GDM1 (cell line): ENCODE measurements at places on chromosomes 6 and 20.

GRCh38 chr6:108250240-108250866 lies 10.5 kb downstream of the SNX3 start:
- no peak for DNase-seq

- no peak for DNase-seq
Observed at GRCh38 chr20:4457566-4458543, 263.9 kb upstream of the PRND start.

GRCh38 chr20:19012676-19013075 lies 199.1 kb downstream of the SCP2D1 start:
- no peak for DNase-seq

DNA sequence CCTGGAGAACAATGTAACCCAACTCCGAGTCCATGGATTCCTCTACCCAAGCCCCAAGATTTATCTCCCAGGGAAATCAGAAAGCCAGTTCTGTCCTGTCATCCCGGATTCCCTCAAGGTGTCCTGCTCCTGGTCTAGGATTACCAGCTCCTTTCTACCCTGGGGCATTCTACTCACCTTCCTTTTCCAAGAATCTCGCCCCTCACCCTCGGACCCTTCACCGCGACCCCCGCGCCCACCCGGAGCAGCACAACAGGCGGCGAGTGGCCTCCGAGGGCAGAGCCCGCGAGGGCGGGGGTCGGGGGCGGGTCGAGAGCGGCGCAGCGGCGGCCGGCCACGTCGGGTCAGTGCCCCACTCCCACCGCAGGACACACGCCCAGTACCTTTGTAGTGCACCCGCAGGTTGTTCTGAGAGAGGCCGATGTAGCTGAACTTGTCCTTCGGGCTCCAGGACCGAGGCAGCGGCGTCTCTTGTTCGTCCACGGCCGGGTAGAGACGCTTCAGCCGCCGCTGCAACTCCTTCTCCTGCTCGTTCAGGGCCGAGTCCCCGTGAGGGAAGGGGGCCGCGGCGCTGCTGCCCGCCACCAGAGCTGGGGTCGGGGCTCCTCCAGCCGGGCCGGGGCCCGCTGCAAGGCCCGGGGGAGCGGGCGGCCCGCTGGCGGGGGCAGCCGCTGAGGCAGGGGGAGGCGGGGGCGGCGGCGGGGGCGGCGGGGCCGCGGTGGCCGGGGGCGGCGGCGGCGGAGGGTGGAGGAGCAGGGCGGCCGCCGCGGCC lies 897 bp downstream of the RANBP9 start:
- DNase-seq: no peak

DNA sequence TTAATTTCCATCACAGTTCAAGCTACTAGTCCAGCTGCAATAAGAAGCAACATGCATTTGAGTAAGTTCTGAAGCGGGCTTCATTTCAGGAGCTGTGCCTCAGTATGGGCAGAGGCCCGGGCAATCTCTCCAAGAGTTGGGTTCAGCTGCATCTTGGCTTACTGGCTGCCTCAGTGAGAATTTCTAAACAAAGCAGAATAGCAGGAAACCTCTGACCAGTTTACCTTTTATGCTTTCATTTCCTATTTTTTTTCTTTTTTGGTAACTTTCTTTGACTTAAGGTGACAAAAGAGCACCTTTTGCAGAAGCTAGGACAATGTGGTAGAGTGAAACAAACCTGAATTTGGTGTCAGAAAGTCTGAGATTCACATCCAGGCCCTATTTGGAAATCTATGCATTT lies 51.0 kb upstream of the FBXO30 start:
- DNase-seq: no peak

DNA sequence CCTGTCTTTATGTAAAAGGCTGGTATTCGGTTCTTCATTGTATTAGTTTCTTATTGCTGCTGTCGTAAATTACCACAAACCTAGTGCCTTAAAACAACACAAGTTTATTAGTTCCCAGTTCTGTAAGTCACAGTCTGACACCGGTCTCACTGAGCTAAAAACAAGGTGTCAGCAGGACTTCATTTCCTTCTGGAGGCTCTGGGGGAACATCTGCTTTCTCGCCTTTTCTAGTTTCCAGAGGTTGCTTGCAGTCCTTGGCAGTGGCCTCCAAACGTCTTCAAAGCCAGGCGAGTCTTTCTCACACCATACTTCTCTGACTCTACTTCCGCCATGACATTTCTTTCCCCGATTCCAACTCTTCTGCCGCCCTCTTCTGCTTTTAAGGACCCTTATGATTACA lies 43.0 kb upstream of the ZFAND3 start:
- DNase-seq: no peak

GRCh38 chr6:84773431-84774156 lies 9.2 kb upstream of the TBX18 start:
- DNase-seq: no peak

DNA sequence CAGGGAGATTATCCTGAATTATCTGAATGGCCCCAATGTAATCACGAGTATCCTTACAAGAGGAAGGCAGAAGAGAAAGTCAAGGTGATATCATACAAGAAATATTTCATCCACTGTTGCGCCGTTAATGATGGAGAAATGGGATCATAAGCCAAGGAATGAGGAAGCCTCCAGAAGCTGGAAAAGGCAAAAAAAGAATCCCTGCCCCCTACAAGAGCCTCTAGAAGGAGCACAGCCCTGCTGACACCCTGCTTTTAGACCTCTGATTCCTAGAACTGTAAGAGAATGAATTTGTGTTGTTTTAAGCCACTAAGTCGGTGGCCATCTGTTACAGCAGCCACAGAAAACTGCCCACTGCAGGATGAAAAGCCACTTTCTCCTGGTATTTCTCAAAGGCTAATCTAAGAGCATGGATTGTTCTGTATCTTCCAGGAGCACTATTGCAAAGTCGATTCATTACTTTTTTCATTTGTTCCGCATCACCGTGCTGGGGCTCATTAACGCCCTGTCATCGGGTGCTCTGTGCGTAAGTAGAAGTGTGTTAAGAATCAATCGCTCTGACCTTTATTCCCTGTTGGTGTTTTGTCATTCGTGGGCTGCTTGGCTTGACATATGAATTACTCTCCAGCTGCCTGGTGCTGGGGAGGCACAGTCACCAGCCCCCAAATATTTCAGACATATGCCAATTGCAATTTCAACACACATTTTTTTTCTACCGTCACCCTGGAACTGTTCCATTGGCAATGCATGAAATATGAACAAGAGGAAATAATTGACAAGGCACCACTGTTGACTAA lies 117.0 kb downstream of the PCSK2 start:
- no peak for DNase-seq

GRCh38 chr6:149266659-149267058 lies 50.9 kb upstream of the TAB2 start:
- no peak for DNase-seq

GRCh38 chr20:10469599-10469998 lies 34.5 kb downstream of the SLX4IP start:
- DNase-seq: peak; percentile 67

DNA sequence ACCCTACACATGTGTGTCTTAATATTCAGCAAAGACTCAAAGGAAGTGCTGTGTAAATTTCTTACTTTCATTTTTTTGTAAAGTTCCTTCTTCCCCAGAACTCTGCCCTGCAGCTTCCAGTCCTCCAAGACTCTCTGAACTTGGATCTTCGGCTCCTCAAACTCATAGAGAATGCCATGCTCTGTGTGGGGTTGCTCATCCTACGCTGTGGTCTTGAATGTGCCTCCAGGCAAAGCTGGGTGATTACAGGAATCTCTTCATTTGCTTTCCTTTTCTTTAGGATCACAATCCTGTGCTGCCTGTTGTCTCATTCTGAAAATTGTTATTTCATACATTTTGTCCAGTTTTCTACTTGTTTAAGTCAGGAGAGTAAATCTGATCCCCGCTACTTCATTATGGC lies 14.5 kb upstream of the CDC5L start:
- no peak for DNase-seq

GRCh38 chr6:168732676-168733075 lies 291.7 kb downstream of the SMOC2 start:
- DNase-seq: no peak

- no peak for DNase-seq
Observed at GRCh38 chr20:46923550-46923949, 28.9 kb downstream of the EYA2 start.

- DNase-seq: no peak
Observed at GRCh38 chr6:109515781-109516409, 32.9 kb upstream of the ZBTB24 start.

- DNase-seq: no peak
Observed at GRCh38 chr6:67933278-67933677, 701.8 kb upstream of the ADGRB3 start.

DNA sequence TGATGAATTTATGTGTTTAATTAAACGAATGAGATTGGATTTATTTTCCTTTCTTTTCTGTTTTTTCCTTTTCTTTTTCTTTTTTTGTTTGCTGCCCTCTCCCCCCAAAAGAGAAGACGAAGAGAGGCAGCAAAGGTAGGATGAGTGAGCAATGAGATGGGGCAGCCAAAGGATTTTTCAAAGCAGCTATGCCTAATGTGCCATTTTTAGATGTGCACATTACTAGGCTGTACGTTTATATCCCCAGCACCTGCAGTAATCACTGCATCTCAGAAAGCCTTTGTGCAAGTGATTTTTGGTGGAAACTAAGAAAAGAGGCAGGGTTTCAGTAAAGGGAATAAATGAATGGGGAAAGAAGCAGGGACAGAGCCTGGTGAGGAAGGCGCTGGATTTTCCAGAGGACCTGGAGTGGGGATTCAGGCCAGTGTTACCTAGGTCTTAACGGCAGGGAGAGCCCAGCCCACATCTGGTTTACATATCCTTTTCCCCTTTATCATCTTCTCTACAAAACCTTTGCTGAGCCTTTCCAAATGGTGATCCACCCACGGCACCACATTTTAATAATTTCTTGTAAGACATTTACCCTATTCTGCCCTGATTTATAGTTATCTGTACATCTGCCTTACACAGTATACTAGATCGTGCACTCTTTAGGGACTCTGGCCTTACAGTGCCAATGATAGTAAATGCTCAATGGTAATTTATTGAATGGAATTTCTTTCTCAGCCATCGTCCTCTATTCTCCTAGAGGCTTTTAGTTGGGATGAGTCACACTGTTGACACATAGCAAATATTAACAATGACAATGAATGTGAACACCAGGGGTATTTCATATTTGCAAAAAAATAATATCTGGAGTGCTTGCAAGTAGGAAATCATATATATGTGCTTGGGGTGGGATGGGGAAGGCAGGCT lies 38.3 kb upstream of the ATXN1 start:
- DNase-seq: no peak

DNA sequence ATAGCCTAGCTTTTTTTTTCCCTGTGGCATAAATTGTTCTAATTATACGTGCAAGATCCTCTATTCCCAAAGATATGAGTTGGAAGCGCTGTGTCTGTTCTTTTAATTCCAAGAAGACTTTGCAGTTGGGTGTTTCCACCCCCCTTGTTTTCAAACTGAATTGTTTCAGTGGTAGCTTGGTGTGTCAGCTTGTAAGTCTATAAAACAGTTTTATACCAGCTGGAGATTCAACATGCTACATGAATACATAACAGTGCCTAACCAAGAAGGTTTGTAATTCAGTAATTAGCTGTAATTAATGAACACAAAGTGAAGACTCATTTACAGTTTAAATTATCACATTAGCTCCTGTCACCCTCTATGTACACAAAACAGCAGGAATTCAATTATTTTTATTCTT lies 154.0 kb downstream of the ZNF217 start:
- no peak for DNase-seq

- peak; percentile 93 for DNase-seq
Observed at GRCh38 chr20:11890331-11891076, 27.2 kb upstream of the BTBD3 start.

- DNase-seq: no peak
Observed at GRCh38 chr6:81572020-81572419, 180.5 kb downstream of the TENT5A start.

GRCh38 chr6:132961122-132961521 lies 146.8 kb downstream of the RPS12 start:
- DNase-seq: no peak

DNA sequence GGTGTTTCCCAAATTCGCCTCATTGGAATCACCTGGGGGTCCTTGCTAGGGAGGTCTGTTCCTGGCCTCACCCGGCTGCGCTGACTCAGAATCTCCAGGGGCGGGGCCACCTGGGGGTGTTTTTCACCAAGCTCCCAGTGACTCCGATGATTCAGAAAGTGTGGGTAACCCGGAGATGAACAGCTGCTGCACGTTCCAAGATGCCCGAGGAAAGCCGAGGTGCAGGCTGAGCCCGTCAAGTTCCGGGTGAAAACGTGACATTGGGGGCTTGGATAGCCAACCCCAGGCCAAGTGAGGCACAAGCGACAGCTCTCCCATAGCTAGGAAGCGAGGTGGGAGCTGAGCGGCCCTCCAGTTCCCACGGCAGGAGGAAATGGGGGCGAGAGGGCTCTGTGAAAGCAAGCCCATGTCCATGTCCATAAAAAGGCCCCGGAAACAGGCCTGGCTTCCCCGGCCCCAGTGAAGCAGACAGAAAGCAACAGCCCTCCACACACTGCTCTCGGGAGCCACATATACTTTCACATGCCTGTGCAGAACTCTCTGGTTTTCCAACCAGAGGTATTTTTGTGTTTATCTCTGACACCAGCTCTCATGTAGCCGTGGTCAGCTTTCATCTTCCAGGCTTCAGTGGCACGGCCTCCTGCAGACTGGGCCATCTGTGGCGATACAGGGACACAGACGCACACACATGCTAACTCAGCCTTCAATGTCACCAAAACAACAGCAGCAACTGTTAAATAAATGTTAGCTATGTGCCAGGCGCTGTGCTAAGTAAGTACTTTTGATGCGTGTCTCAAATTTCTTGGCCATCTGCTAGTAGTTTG lies 90.7 kb upstream of the CCDC28A start:
- DNase-seq: no peak
